Smooth muscle cell of trachea (primary cell): ENCODE measurements at places on chromosomes 2 and 18. TPM values are rescaled to one million over a fixed set of nuclear protein-coding genes. Genes with fewer than 3 reads are reported as not detected.

BZW1 gene
- 482 and 736 TPM in 2 replicates for total RNA-seq

CPLX4 gene
- total RNA-seq = not detected in 2 replicates

ASB18 gene
- total RNA-seq = not detected in 2 replicates

COLEC12 gene
- 122 and 177 TPM in 2 replicates for total RNA-seq

IL36G gene
- total RNA-seq = not detected in 2 replicates

EVX2 gene
- not detected in 2 replicates for total RNA-seq

PLGLB2 gene
- total RNA-seq = 2.0 TPM in 1 of 2 replicates, not detected in the other

CDH2 gene
- 6.3 and 6.8 TPM in 2 replicates for total RNA-seq

SLC9A4 gene
- total RNA-seq = not detected in 2 replicates

INHA gene
- total RNA-seq = 0.29 and 0.33 TPM in 2 replicates

GCFC2 gene
- total RNA-seq = 14.2 and 19.1 TPM in 2 replicates

SP9 gene
- not detected in 2 replicates for total RNA-seq

QPCT gene
- total RNA-seq = 7.0 and 19.7 TPM in 2 replicates

CCDC74B gene
- 4.8 and 9.3 TPM in 2 replicates for total RNA-seq

CERS6 gene
- total RNA-seq = 11.6 and 15.9 TPM in 2 replicates

ARHGAP15 gene
- total RNA-seq = not detected in 2 replicates

ASIC4 gene
- total RNA-seq = 0.15 and 0.50 TPM in 2 replicates

PRSS56 gene
- total RNA-seq = not detected in 2 replicates

ZNF24 gene
- total RNA-seq = 19.7 and 27.3 TPM in 2 replicates

NYAP2 gene
- not detected in 2 replicates for total RNA-seq

GATA6 gene
- total RNA-seq = 5.7 and 7.9 TPM in 2 replicates

REG1B gene
- total RNA-seq = not detected in 2 replicates

FOXI3 gene
- total RNA-seq = not detected in 2 replicates

RGPD4 gene
- total RNA-seq = not detected in 2 replicates

KCNIP3 gene
- total RNA-seq = 2.9 and 3.6 TPM in 2 replicates

TTC31 gene
- 11.6 and 19.6 TPM in 2 replicates for total RNA-seq
